ENCODE measurements at places on chromosomes 11 and 22.

DNA sequence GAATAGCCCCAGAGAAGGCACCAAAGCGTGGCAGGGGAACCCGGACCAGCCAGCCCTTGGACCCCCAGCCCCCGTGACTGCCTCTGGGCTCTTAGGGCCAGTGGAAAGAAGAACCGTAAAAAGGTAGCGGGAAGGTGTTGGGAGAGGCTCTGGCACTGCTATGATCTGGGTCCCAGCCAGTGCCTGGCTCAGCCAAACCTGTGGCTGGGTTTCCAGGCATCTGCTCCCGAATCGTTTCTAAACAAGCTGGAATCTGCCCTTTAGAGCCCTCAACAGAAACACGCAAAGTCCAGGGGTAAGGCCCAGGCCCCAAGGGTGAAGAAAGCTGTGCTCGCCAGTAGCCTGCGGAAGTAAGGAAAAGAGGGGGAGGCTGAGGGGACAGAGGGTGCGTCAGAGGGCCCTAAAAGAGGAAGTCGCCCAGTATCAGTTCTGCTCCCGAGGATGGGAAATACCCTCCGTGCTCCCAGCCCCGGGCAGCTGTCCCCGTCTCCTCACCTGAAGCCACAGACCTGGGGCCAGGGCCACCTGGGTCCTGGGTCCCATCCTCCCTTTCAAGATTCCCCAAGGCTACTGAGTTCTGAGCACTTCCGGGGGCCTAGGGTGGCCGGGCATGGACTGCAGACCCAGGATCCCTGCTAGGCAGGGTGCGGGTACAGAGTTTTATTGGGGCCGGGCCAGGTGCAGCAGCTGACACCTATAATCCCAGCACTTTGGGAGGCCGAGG lies 24.7 kb downstream of the IL10RA start:
- no peak for DNase-seq

GRCh38 chr11:75968021-75968625 lies 153.1 kb downstream of the UVRAG start:
- DNase-seq: no peak

DNA sequence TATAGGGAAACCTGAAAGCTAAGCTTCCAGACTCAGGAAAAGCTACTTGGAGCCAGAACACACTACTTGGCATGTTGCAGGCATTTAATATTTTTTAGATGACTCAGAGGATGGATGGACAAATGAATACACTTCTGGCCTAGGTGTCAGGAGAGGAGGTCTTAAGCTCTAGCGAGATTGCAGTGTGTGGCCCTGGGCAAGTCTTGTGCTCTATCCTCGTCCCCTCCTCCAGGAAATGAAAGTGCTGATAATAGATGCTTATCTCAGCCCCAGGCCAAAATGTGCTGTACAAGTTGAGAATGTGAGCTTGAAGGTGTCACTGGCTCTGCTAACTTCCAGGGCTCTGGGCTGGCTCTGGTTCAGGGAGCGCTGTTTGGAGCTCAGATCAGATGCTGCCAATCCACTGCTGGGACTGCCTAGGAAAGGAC lies 136.3 kb downstream of the PKNOX2 start:
- DNase-seq: no peak

DNA sequence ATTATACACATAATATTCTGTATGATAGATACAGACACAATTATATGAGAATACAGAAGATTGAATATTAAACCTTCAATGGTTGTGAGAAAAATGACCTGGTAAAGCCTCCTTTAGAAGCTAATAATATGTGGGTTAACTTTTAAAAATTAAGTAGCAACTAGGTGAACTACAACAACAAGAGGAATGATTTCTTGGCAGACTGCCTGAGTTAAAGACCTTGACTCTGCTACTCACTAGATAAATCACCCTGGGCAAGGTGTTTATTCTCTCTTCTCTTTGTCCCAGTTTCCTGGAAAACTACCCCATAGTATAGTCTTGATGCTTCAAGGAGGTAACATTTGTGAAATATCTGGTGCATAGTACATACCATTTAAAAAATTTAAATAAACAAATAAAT lies 519.6 kb upstream of the TENM4 start:
- no peak for DNase-seq

Data from activated T-helper 9 cell treated with anti-CD3 and anti-CD28 coated beads, Interleukin-2, amount 50 U/mL, for 16 hours (primary cell).